ENCODE measurements at places on chromosomes 11 and 22.

GRCh38 chr22:29479417-29480261, at the start of gene NEFH:
TSS of gene NEFH (plus strand) at chr22:29480218. CDS start at chr22:29480263, 45 bp downstream.
- no peak for DNase-seq

GRCh38 chr11:17865765-17866428, 131.3 kb downstream of the KCNC1 start:
- DNase-seq: no peak

- no peak for DNase-seq
Measured at GRCh38 chr11:67435031-67435726, 2.3 kb downstream of the PTPRCAP start.

DNA sequence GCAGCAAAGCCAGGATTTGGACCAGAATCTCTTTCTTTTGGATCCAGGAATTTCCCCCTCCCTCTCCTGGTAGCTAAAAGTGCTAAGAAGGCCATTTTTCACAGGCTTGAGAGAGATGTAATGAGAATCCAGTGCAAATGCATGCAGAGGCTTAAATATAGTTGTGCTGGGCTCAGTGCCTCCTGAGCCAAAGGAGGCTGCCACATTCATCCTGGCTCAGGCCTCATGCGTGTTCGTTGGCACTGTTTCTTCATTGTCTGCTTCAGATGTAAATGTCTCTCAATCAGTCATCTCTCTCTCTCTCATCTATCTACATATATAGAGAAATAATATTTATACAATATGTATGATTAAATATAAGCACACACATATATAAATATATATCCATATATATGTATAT, 83.6 kb downstream of the INSC start:
- DNase-seq: no peak

- DNase-seq: no peak
Measured at GRCh38 chr22:50523458-50523805, 2.0 kb downstream of the SCO2 start.

GRCh38 chr22:36224245-36224644, 15.1 kb downstream of the APOL2 start:
- DNase-seq: no peak

GRCh38 chr22:21044931-21045584, 688 bp upstream of the LRRC74B start:
- DNase-seq: no peak

GRCh38 chr11:105468154-105468553, 141.7 kb upstream of the GRIA4 start:
- DNase-seq: no peak

- peak; percentile 66 for DNase-seq
Measured at GRCh38 chr11:75547617-75548058, 14.4 kb upstream of the SERPINH1 start.

DNA sequence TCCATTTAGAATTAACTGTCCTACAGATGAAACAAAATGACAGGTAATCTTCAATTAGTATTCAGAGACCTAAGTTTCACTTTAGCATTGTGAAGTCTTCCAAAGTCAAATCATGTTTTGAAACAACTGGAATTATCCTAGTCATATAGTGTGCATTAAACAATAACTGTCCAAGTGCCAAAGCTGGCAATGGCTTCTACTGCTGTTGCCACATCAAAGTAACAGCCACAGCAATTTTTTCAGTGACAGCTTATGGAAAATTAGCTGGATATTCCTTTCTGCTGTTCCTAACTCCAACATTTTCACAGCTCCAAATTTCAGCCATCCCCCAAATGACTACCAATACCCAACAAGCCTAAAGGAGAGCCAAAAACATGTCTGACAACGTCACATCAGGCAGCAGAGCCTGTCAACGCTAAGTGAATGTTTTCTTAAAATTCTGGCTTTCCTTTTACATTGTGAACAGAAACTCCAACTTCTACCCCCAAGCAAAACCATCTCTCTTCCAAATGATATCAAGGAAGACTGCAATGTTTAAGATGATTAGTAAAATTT, 45.3 kb upstream of the CCDC34 start:
- no peak for DNase-seq

DNA sequence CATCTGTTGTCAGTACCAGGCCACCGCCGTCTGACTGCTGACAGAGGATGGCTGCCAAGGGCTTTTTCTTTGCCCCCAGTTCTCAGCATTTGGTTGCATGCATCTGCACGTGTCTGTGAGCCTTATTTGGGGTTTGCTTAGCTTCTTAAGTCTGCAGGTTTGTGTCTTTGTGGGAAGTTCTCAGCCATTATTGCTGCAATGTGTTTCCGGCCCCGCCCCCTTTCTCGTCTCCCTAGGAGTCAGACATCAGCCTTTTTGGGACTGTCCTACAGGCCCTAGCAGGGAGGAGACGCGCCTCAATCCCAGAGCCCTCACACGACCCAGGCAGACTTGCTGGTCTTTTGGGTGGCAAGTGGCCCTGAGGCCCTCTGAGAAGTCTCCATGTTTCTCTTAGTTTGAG, 8.0 kb downstream of the MOB2 start:
- DNase-seq: no peak

- DNase-seq: no peak
Measured at GRCh38 chr11:132068556-132068955, 698.1 kb downstream of the NTM start.

DNA sequence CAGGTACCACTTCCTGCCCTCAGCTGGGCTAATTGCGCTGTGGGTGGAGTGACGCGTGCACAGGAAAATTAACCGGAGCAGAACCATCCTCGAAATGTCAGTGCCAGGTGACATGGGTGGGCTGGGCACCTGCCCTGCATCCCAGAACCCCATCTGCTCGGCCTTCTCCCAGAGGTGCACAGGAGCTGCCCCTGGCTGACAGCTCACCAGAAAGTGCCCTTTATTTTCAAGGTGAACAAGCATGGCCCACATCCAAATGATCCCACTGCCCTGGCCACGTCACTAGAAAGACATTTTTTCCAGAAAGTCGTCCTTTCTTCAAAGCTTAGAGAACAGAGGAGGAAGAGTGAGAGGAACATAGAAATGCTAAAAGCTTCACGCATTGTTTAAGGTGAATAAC, 4.1 kb upstream of the ELFN2 start:
- DNase-seq: no peak

GRCh38 chr11:127411283-127411682, 410.7 kb upstream of the KIRREL3 start:
- no peak for DNase-seq

DNA sequence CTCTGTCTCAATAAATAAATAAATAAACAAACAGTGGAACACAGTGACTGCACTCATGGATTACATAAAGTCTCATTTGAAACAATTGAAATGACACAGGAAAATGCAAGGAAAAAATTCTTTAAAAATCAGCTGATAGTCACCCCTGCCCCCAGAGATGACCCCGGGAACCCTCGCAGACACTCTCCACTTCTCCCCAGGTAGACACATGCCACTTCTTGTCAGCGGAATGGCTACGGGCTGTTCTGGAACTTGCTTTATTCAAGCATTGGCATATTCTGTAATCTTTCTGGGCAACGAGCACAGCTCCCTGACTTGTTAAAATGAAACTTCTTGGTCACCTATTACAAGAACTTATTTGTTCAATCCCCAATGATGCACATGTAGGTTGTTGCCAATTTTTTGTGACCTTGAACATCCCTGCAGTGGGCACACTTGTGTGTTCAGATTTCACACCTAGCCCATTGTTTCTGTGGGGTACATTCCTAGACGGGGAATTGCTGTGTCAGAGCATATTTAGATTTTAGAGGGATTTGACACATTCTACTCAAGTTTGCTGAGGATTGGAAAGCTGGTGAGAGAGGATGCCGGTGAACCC, 32.8 kb downstream of the MYEOV start:
- no peak for DNase-seq

- DNase-seq: no peak
Measured at GRCh38 chr11:123406441-123407129, 23.5 kb upstream of the GRAMD1B start.

GRCh38 chr22:24445481-24446259, 18.3 kb downstream of the ADORA2A start:
- no peak for DNase-seq

GRCh38 chr11:33772870-33773269, 1.4 kb downstream of the FBXO3 start:
- DNase-seq: no peak

GRCh38 chr11:97844016-97844415, 1176.7 kb upstream of the CNTN5 start:
- no peak for DNase-seq

GRCh38 chr11:134562196-134562595, 150.2 kb upstream of the B3GAT1 start:
- DNase-seq: no peak

GRCh38 chr22:20424932-20425565, 12.6 kb downstream of the SCARF2 start:
- DNase-seq: no peak

- DNase-seq: no peak
Measured at GRCh38 chr11:70423523-70424505, 25.5 kb downstream of the CTTN start.

DNA sequence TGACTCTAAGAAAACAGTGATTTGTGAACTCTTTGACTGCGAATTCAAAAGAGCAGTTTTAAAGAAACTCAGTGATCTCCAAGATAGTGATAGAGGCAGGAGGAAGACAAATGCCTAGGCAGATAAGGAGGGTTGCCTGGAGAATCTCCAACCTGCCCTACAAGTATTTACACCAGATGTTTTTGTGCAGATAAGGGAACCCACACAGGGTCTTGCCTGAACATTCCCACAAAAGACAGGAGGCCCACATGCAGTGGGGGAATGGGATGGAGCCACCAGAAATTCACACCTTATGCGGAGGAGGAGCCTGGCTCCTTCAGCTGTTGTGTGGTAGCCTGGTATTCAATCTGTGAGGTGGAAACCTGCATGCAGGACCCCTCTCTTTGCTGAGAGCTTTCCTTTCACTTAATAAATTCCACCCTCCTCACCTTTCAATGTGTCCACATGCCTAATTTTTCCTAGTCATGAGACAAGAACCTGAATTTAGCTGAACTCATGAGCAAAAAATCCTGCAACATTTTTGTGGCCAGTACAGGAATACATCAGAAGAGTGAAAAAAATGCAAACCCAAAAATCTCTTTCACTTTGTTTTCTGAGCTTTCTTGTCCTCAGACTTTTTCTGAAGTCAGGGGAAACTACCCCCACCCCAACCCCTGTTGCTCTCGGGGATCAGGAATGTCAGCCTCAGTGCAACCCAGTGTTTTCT, 8.1 kb upstream of the GLYAT start:
- DNase-seq: no peak

- peak; percentile 56 for DNase-seq
Measured at GRCh38 chr11:65899356-65900124, 648 bp downstream of the FOSL1 start.

DNA sequence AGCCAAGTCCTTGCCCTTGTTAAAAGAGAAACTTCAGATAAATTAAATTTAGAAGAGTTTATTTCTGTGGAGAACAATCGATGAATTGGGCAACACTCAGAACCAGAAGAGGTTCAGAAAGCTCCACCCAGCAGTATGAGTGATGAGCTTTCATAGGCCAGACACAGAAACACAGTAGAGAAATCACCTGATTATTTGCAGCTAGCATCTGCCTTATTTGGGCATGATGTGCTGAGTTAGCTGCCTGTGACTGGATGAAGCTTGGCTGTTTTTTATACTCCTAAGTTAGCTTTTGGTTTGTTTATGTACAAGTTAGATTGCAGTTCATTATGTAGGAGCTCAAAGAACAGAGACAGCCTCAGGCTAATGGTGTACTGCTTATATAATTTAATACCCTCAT, 269.5 kb upstream of the SESN3 start:
- DNase-seq: no peak

DNA sequence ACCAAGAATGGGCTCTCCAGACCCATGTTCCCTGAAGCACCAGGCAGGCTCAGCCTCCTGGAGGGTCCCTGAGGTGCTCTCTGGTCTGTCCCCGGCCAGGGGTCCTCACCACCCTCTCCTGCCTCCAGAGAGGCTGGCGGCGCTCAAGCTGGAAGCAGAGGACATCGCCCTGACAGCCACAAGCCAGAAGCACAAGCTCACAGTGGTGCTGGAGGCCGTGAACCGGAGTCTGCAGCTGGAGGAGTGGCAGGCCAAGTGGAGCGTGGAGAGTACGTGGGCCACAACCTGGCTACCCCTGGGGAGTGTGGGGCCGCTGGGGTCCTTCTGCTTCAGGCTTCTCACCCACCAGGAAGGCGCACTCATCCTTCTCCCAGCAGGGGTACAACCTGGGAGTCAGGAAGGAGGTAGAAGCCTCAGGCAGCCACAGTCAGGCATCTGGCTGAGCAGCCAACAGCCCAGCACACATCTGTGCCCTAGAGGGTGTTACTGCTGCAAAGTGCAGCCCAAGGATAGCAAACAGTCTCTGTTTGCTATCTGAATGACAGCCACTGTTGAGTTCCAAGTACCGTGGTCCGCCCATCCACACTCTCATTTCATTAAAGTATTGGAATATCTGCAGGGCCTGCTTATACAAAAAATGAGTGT, 8.4 kb downstream of the PARVG start:
- peak; percentile 31 for DNase-seq

DNA sequence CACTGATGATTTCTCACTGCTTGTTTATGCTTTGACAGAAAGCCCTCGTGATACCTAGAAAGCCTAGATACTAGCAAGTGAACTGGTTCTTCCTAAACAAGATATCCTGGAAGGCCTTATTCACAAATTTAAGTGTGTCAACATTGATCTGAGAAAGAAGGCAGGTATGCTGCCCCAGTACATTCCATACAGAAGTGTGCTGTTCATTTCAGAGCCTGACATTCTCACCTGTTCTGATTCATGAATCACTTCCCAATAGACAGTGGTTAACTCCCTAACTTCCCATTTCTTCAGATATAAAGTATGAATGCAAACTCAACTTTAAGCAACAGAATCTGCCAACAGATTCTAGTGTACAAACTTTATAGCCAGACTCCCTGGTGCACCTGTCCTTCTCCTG, 15.5 kb upstream of the RASSF10 start:
- no peak for DNase-seq

GRCh38 chr11:9285850-9286587, 20.9 kb upstream of the DENND5A start:
- DNase-seq: no peak

DNA sequence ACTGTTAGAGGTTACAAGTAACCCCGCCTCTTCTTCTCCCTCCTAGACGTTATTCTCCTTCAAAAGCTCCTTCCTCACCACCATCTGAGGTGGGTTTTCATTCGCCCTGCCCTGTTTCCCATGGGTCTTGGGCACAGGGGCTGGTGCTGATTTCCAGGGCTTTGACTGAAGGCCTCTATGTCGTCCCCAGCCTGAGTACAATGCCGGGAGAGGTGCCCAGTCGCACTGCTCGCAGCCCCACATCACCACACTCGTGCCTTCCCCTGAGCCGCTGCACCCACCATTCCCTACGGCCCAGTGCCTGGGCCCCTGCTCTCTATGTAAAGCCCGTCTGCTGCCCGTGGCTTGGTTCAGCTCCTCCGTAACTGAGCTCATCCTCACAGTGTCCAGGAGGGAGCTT, 169.8 kb downstream of the DSCAML1 start:
- DNase-seq: no peak

GRCh38 chr22:35727436-35727835, 9.8 kb downstream of the APOL5 start:
- DNase-seq: no peak

GRCh38 chr11:61524963-61525587, 16.5 kb downstream of the LRRC10B start:
- DNase-seq: no peak

Data from B cell (primary cell).